Stimulated activated CD8-positive, alpha-beta memory T cell treated with anti-CD3 and anti-CD28 coated beads, Interleukin-2, amount 100 ng/mL, for 1 hour (primary cell): ENCODE measurements at places on chromosomes 7 and 10.

GRCh38 chr7:133936074-133936473 is 191.1 kb upstream of the LRGUK start:
- DNase-seq = no peak

DNA sequence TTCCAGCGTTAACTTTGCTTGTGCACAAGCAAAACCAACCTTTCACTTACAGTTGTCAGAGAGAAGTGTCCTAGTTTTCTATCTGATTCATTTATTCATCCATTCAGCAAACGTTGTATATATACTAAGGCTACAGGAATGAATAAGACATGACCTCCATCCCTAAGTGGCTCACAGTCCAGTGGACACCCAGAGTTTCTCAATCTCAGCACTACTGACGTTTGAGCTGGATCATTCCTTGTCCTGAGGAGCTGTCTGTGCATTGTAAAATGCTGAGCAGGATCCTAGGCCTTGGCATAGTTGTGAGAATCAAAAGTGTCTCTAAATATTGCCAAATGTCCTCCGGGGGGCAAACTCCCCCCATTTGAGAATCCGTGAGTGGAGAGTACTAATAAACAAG is 166.7 kb upstream of the PRKCQ start:
- no peak for DNase-seq

GRCh38 chr10:88923520-88923919 is 29.1 kb downstream of the ACTA2 start:
- DNase-seq = no peak

GRCh38 chr7:120961638-120962173 is 11.1 kb downstream of the ING3 start:
- DNase-seq = no peak

DNA sequence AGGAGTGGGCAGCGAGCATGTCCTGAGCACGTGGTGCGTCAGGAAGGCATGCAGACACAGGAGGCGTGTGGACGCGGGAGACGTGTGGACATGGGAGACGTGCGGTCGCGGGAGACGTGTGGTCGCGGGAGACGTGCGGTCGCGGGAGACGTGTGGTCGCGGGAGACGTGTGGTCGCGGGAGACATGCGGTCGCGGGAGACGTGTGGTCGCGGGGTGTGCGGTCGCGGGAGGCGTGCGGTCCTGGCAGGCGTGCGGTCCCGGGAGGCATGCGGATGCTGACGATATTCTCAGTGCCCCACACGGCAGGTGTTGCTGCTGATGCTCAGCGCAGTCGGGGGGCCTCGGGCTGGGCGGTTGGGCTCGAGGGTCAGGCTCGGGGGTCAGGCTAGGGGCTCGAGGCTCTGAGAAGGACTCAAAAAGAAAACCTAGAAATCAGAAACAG is 94.2 kb downstream of the NKX6-2 start:
- no peak for DNase-seq

- DNase-seq = no peak
These were observed 2.7 kb upstream of the HYCC1 start for GRCh38 chr7:23016345-23017253.

DNA sequence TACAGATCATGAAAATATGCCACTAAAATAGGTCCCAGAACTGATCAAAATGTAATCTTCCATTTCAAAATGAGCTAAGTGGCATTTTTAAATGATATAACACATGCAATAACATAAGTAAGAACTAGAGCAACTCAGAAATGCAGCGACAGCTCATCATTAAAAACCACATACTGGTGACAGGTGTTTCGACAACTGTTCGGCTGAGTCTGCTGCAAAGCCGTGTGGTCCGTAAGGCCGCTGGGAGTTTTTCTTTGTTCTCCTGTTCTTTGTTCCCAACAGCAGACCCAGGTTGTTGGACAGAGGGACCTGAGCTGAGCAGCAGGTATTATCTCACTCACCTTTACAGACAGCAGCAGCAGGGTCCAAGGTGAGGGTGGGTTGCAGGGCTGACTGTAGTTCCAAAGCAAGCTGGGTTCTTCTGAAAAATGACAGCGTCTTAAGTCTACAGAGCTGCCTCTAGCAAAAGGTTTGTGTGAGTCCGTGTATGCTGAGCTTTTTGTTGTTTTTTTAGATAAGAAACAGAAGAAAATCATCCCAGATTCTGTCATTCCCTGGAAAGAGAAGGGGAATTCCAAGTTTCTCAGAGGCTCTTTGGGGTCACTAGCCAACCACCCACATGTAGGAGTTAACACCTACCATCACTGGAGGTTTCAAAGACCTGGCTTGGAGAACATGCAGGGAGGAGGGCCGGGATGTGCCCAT is 45.4 kb upstream of the MACROH2A2 start:
- DNase-seq = no peak

DNA sequence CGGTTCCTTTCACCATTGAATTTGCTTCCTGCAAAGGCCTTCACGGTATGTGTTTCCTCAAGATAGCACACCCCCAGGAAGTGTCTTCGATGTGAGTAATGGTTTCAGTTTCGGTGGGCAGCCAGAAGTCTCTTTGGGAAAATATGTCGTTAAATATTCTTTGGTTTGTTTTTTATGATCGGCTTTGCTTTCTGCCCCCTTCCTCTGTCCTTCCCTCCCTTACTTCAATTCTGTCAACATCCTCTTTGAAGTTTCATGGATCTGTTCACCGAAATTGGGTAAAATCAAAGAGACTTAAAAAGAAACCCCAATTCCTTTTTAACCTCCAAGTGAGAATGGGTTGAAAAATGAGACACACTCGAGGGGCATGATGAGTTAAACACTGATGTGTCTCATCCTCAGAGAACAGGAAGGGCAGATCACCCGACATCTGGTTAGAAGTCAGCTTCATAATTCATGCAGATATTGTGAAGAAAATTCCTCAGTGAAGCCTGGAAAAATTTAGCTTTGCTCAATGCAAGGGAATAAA is 170.8 kb upstream of the HABP2 start:
- DNase-seq = peak; percentile 2

DNA sequence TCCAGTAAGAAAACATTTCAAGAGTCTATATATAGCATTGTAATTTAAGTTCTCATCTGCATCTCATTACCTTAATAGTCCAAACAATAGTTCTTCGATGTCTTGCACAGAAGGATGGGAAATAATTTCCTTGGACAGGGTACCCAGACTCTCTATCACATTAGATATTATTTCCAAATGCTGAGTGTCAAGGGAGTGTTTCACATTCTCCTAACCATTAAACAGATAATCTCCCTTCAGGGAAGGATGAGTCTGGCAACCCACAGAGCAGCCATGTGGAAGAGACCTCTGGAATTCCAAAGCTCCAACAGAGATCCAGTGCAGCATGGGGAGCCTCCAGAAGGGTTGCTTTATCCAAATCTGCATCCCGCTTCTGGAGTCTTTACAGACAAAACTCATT is 89.6 kb downstream of the FZD1 start:
- DNase-seq = no peak

- DNase-seq = no peak
These were observed 239.5 kb upstream of the PPP1R3A start for GRCh38 chr7:114158275-114158674.

GRCh38 chr7:2374830-2375728 is 20.5 kb downstream of the EIF3B start:
- DNase-seq = no peak

- DNase-seq = no peak
These were observed 28.9 kb downstream of the CPA1 start for GRCh38 chr7:130409067-130409711.

DNA sequence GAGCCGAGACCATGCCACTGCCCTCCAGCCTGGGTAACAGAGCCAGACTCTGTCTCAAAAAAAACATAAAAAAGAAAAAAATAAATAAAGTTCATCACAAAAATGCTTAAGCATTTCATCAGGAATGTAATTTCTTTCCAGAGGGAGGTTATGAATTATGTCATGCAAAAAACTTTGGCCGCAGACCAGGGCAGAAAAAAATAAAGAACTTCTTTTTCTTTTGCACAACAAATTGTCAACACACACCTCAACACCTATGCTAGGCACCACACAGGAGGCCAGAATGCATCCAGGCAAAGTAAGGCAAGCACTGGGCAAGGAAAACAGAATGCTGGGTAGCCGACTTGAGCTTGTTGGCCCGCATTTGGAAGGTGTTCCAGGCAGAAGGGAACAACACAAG is 3.9 kb downstream of the C10orf62 start:
- no peak for DNase-seq

GRCh38 chr7:44172803-44173424 is 16.3 kb downstream of the GCK start:
- no peak for DNase-seq

GRCh38 chr7:35823440-35823839 is 22.6 kb downstream of the SEPTIN7 start:
- DNase-seq = no peak

- DNase-seq = no peak
These were observed 66.5 kb downstream of the CDK6 start for GRCh38 chr7:92769844-92770243.

DNA sequence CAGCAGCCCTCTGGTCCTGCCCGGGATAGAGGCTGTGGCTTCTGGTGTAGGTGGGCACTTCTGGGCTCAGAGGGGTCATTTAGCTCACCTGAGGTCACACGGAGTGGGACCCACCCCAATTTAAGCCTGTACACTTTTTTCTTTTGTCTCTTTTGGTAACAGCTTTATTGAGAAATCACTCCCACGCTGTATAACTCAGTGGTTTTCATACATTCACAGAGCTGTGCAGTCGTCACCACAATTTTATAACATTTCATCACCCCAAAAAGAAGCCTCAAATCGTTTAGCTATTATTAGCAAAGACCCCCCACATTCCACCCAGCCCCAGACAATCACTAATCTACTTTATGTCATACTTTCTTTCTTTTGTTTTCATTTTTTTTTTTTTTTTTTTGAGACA is 62.3 kb downstream of the LHPP start:
- DNase-seq = no peak
